Activated naive CD4-positive, alpha-beta T cell treated with anti-CD3 and anti-CD28 coated beads, Interleukin-2, amount 10 ng/mL, durations not matched to agents 7 days and 5 days (primary cell): ENCODE measurements at places on chromosomes 6 and 20.

- no peak for DNase-seq
Observed at GRCh38 chr20:33263784-33264183, 19.2 kb upstream of the BPIFB1 start.

DNA sequence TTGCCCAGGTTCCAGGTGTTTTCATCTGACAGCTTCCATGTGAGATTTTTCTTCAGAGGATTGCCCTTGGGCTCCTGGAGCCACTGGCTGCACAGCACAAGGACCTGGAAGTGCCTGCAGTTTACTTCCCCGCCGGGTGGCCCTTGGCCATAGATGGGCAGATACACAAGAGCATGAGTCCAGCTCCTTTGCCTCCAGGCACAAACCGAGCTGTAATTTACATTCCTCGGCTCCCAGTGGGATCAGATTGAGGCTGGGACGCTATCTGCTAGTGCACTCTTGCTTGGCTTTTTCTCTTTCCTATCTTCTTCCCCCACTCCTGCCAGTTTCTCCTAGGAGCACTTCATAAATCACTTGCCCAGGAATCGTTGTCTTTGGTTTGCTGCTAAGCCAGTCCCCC is 85.4 kb upstream of the RALY start:
- DNase-seq = no peak

DNA sequence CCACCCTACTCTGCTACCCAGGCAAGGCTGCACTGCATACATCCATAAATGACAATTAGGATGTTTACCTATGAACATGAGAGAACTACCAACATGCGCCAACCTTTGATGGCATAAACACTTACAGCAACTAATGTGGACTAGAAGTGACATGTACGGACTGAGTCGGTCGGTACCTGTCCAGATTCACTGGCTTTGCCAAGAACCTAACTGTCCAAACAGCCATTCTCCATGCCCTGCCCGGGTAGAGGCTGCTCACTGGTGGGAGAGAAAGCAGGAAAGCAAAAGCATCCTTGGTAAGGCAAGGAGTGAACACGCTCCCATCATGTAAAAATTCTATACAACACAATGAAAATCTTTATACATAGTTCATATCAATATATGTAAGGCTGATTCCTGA is 30.0 kb downstream of the SYNDIG1 start:
- no peak for DNase-seq

GRCh38 chr20:32007787-32008616 is 2.2 kb upstream of the CCM2L start:
- DNase-seq = no peak

DNA sequence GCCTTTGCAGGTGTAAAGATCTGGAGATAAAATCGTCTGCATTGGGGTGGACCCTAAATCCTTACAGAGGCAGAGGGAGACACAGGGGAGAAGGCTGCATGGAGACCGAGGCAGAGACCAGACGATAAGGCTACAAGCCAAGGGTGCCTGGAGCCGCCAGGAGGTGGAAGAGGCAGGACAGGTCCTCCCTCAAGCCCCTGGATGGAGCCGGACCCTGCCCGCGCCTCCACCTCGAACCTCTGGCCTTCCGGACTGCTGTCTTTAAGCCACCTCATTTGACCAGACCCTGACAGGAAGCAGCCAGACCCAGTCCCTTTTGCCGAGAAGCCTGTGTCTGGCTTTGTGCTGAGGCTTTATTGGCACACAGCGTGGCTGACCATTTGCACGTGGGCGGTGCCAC is 183.8 kb downstream of the TAF4 start:
- no peak for DNase-seq

GRCh38 chr6:165826487-165827189 is 163.6 kb upstream of the PDE10A start:
- DNase-seq = no peak

GRCh38 chr6:50076431-50076830 is 26.7 kb upstream of the DEFB112 start:
- DNase-seq = no peak

DNA sequence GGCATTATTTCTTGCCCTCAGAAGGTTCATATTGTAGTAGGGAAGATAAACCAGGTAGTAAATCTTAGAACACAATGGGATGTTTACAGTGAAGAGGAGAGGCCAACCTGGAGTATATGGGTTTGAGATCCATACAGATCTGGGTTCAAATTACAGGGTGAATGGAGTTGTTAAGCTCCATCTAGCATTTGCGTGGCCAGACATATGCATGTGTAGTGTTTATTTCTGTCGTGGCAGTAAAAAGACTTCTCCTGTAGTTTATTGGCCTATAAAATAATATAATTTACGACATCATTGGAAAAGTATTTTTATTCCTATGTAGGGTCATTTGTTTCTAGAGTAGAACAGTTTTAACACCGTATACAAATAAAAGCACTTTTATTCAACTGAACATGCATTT is 25.2 kb upstream of the TULP4 start:
- no peak for DNase-seq
